Vagina (tissue), 2 donors: ENCODE measurements at places on chromosomes 16 and 17.

DNA sequence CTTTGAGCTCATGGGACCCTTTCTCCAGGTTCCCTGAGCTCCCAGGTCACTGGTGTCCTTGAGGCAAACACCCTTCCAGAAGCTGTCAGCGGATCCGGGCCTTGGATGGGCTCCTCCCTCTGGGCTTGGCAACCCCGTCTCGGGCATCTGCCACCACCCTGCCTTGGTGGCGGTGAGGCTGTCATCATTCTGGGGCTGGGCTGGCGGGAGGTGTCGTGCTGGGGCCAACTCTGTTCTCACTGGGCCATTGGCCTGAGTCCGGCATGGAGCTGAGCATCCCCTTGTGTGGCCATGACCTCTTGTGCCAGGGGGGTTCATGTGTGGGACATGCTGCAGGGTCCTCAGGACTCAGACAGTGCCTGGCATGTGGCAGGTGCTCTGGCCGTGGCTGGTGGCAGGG lies 197.6 kb downstream of the LAT start:
- DNase-seq, result no peak

DNA sequence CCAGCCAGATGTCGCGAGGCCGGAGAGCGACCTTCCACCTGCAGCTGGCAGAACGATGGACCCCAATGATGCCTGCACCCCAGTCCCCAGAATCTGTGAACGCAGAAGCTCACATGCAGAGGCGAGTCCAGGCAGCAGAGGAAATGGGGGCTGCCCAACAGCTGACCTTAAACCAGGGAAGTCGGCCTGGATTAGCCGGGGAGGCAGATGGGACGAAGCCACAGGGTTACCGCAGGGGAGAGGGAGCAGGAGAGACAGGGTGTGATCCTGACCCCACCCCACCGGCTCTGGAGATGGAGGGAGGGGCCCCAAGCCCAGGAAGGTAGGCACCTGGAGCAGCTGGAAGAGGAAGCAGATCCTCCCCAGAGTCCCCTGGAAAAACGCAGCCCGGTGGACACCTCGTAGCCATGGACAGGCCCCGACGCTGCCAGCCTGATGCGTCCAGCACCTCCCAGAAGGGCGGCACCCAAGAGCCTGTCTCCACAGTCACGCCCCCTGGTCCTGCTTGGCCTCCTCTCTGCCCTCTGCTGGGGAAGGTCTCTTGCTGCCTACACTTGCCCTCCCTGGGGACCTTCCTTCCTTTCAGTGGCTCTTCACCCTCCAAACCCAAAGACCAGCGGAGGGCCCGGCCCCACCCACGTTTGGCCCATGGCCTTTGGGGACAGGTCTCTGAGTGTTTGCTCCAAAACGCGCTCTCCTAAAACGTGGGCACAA lies 37.3 kb downstream of the PIEZO1 start:
- no peak for DNase-seq

DNA sequence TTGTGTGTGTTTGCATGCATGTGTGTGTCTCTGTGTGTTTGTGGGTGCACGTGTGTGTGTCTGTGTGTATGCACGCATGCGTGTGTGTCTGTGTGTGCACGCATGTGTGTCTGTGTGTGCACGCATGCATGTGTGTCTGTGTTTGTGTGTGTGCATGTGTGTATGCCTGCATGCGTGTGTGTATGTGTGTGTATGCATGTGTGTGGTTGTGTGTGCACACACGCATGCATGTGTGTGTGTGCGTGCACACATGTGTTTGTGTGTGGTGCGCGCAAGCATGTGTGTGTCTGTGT lies 239.9 kb upstream of the TNRC6C start:
- DNase-seq, result peak; percentile 58

GRCh38 chr16:15404792-15405191 lies 9.2 kb downstream of the MPV17L start:
- no peak for DNase-seq
